ENCODE measurements at places on chromosomes 5 and 9.

- peak overlapping the region; percentile 48 for H3K27ac ChIP-seq
- H3K4me3 ChIP-seq, result no peak overlapping the region
- H3K36me3 ChIP-seq, result no peaks in the 10 kb centered on the region
Measured at GRCh38 chr5:156893517-156893916, 43.4 kb downstream of the PPP1R2B start.

DNA sequence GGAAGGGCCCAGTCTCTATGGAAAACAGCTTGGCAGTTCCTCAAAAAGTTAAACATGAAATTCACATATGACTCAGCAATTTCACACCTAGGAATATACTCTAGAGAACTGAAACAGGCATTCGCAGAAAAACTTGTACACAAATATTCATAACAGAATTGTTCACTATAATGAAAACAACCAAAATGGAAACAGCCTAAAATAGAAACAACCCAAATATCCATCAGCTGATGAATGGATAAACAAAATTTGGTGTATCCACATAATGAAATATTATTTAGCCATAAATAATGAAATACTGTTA is 4.8 kb upstream of the GPR150 start:
- H3K36me3 ChIP-seq, result peaks cover 13% of the 10 kb centered on the region
- DNase-seq, result no peak
- no peak overlapping the region for H3K4me3 ChIP-seq
- H3K27ac ChIP-seq, result no peak overlapping the region
- H3K27me3 ChIP-seq, result peaks cover 9% of the 10 kb centered on the region

- no peaks in the 10 kb centered on the region for H3K27me3 ChIP-seq
- DNase-seq, result no peak
- H3K36me3 ChIP-seq, result peaks cover 8% of the 10 kb centered on the region
- no peaks in the 10 kb centered on the region for H3K4me1 ChIP-seq
- H3K4me3 ChIP-seq, result no peak overlapping the region
- H3K27ac ChIP-seq, result no peak overlapping the region
Measured at GRCh38 chr9:134014946-134015345, 10.3 kb upstream of the BRD3OS start.

DNA sequence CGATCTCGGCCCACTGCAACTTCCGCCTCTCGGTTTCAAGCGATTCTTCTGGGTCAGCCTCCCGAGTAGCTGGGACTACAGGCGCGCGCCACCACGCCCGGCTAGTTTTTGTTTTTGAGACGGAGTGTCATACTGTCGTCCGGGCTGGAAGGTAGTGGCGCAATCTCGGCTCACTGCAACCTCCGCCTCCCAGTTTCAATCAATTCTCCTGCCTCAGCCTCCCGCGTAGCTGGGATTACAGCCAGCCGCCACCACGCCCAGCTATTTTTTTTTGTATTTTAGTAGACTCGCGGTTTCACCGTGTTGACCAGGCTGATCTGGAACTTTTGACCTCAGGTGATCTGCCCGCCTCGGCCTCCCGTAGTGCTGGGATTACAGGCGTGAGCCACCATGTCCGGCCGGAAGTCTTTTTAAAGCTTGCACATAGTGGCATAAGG is 1.2 kb downstream of the SMC5 start:
- DNase-seq, result no peak
- H3K4me3 ChIP-seq, result peak overlapping the region; percentile 93
- peaks cover 47% of the 10 kb centered on the region for H3K4me1 ChIP-seq

DNA sequence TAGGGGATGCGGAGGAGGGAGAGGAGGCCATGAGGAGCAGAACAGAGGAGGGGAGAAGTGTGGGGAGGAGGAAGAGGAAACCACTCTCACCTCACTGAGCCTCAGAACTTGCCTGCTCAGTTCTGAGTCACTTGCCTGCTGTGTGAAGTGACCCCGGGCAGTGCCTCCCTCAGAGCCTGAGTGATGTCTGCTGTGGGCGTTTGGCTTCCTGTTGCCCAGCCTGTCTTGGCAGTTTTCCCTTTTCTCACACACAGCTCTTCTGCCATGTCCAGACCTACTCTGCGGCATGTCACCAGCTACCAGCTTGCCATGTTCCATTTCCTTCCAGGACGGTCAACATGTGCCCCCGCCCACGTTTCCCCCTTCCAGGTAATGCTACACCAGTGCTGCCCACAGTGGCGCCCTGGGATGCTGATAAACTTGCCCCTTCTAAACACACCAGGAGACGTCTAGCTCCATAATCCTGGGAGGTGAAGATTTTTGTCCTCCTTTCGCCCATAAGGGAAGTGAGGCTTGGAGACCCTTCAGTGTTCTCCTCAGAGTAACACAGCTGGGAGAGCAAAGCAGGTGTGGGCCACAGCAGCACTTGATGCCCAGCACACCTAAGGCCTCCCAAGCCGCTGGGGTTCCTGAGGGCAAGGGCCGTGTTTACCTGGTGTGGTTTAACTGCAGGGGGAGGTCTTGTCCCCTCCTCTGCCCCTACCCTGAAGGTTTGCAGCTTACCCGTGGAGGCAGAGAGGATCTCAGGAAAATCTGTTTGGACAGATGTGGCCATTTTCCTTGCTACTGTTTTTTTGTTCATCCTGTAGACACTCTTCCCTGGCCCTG is 63.8 kb upstream of the RNF130 start:
- no peaks in the 10 kb centered on the region for H3K36me3 ChIP-seq
- peaks cover 15% of the 10 kb centered on the region for H3K27me3 ChIP-seq
- no peak overlapping the region for H3K4me3 ChIP-seq
- no peak overlapping the region for H3K27ac ChIP-seq
- DNase-seq, result no peak

DNA sequence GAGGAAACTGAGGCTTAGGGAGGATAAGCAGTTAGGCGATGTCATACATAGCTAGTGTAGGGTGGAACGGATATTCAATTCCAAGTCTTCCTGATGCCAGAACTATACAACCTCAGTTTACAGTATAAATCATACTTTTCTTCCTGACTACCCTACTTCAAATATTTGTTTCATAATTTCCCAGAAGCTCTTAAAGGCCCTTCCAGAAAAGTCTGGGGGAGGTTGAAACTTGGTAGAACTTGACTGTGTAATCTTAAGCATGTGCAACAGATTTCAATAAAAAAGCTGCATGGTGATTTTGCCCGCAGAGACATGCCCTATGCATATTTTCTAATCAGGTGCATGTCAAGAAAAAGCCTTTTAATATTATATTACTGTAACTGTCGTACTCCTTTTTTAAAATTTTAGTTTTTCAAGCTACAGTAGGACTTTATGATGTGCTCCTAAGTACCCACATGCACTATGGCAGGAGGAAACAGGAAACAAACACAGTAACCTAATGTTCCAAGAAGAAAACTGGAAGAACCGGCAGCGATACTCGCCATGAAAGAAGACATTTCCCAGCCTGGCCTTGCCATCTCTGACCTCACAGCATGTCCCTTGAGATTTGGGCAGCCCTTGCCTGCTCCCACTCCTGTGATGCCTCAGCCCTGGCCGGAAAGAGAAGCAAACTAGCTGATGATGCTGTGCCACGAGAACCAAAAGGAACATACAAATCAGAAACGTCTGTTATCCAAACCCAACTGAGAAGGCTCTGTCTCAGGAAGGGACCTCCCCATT is 266.0 kb downstream of the EFNA5 start:
- DNase-seq, result no peak
- H3K4me3 ChIP-seq, result no peak overlapping the region
- no peak overlapping the region for H3K27ac ChIP-seq

GRCh38 chr9:83061990-83062650 is 822 bp downstream of the RASEF start:
- peaks cover 63% of the 10 kb centered on the region for H3K27me3 ChIP-seq
- peaks cover 5% of the 10 kb centered on the region for H3K4me1 ChIP-seq
- H3K36me3 ChIP-seq, result peaks cover 2% of the 10 kb centered on the region
- peak overlapping the region; percentile 55 for H3K4me3 ChIP-seq
- peak overlapping the region; percentile 59 for H3K27ac ChIP-seq

GRCh38 chr5:36679221-36679989 is 73.0 kb downstream of the SLC1A3 start:
- peaks cover 7% of the 10 kb centered on the region for H3K4me1 ChIP-seq
- H3K36me3 ChIP-seq, result no peaks in the 10 kb centered on the region
- H3K4me3 ChIP-seq, result no peak overlapping the region
- no peaks in the 10 kb centered on the region for H3K27me3 ChIP-seq
